Peyer's patch (tissue), 4 donors: ENCODE measurements at places on chromosomes 3 and 15.

DNA sequence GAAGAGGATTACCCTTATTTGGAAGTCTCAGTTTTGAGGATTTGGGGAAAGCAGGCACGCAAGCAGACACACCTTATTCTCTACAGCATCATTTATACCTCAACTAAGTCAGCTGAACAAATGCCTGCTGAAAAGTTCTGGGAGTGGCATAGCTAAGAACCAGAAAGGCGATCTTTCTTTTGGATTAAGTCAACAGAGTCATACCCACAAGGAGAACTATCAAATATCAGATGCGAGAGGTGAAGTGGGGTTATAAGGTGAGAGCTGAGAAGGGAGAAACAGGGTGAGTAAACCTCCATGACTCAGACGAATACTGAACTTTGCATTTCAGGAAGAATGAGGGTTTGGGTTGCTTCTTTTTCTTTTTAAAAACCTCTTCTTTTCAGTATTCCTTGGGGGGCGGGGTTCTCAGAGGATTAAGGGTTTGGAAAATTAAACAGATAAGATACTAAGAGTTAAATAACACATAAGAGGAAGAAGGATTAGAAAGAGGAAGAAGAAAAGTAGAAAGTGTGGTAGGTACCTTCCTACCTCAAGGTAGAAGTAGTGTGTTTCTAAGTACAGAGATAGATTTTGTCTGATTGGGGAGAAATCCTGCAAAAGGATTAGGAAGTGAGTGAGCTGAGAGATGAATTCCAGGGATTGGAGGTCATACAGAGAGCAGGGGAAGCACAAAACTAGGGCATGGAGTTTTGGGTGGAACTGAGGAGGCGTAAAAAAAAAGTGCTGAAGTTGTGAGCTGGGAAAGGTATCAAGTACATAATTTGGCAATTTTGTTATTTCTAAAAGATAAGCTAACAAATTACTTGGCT lies 41.3 kb upstream of the ICE2 start:
- H3K4me3 ChIP-seq = no peak overlapping the region
- H3K27me3 ChIP-seq = no peaks in the 10 kb centered on the region
- H3K4me1 ChIP-seq = no peaks in the 10 kb centered on the region
- no peaks in the 10 kb centered on the region for H3K36me3 ChIP-seq
- no peak for DNase-seq
- no peak overlapping the region for H3K27ac ChIP-seq

DNA sequence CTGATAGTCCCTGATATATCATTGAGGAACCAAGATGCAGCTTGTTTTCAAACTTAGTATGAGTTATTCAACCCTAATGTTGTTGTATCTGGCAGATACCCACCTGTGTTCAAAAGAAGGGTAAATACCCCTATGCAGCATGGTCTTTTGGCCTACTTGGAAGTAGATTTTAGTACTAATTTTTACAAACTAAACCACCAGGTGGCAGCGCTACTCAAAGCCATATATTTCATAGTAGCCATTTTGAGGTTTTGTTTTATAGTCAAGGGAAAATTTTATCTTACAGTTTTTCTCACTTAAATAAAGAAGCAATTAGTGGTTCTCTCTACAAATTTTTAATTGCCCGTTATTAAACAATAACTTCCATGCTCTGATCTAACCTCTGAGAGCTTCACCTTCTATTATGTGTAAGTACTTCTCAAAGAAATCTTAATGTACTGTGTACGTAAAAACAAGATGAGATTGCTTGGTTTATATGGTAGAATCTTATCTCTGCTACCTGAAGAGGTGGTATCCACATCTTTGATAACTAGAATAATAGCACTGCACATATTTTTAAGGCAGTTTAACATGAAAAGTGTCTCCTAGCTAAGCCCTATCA lies 31.5 kb upstream of the MLF1 start:
- H3K27ac ChIP-seq = no peak overlapping the region
- no peaks in the 10 kb centered on the region for H3K27me3 ChIP-seq
- DNase-seq = no peak
- no peaks in the 10 kb centered on the region for H3K4me1 ChIP-seq

DNA sequence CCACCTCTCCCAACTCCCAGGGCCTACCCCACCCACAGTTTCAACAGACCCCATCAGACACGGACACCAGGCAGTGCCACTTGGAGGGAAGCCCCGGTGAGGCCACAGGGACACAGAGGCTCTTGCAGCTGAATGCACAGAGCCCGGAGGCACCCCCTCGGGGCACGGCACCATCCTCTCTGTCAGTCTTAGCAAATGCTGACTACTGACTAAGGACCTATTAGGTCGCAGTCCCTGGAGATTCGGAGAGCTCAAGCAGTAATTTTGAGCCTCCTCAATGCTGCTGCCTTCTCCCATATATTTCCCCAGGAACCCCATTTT lies 79.9 kb downstream of the VGLL4 start:
- no peak for DNase-seq
- H3K27ac ChIP-seq = no peak overlapping the region
- no peaks in the 10 kb centered on the region for H3K4me1 ChIP-seq
- H3K27me3 ChIP-seq = no peaks in the 10 kb centered on the region

GRCh38 chr3:120072867-120073525 lies 21.3 kb downstream of the GSK3B start:
- no peaks in the 10 kb centered on the region for H3K36me3 ChIP-seq
- H3K27ac ChIP-seq = no peak overlapping the region
- no peaks in the 10 kb centered on the region for H3K27me3 ChIP-seq
- DNase-seq = no peak
- no peaks in the 10 kb centered on the region for H3K4me1 ChIP-seq
- no peak overlapping the region for H3K4me3 ChIP-seq

GRCh38 chr3:16239780-16240179 lies 25.0 kb downstream of the DPH3 start:
- no peaks in the 10 kb centered on the region for H3K27me3 ChIP-seq
- no peak overlapping the region for H3K27ac ChIP-seq
- no peaks in the 10 kb centered on the region for H3K4me1 ChIP-seq
- no peak for DNase-seq
- H3K36me3 ChIP-seq = no peaks in the 10 kb centered on the region

- H3K36me3 ChIP-seq = no peaks in the 10 kb centered on the region
- H3K27me3 ChIP-seq = no peaks in the 10 kb centered on the region
- DNase-seq = peak; percentile 38
- peaks cover 7% of the 10 kb centered on the region for H3K4me1 ChIP-seq
Observed at GRCh38 chr15:70439304-70439877, 324.0 kb downstream of the UACA start.

DNA sequence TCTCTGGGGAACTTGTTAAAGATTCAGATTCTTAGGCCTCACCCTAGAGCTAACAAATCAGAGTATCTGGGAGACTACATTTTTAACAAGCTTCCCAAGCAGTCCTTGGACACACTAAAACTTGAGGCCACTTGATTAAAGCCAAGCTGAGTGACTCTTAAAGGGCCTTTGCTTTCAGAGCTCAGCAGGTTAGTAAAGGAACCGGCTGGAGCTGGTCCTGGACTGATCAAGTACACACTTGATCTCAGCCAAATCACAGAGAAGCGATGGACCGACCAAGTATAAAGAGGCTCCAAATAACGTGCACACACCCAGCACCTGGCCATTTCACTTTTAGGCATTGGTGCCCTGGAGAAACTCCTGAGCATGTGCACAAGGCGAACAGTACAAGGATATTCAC lies 12.9 kb upstream of the TM6SF1 start:
- no peak for DNase-seq
- H3K27me3 ChIP-seq = no peaks in the 10 kb centered on the region
- H3K4me3 ChIP-seq = no peak overlapping the region
- no peaks in the 10 kb centered on the region for H3K4me1 ChIP-seq

DNA sequence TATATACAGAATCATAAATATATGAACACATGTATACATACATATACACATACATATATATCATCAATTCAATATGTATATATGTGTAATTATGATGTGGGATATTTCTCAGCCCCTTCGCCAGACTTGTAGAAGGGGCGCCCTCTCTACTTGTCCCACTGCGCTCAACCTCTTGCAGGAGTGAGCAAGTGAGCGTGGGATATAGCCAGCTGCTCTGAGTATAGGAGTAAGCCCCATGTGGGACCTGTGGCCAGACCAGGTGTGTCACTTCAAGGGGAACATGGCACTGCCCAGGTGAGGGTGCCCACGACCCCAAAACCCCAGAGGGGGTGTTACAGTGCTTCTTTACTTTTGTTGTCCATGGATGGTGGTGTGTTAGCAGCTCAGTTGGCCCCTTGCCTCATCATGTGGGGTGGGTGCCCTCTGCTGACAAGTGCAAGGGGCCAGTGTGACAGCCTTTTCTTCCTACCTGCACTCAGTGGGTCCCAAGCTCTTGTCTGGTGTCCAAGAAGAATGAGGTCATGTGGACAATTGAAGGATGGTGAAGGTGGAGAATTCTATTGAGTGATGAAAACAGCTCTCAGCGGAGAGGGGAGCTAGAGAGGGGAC lies 304.1 kb downstream of the UNC13C start:
- no peak for DNase-seq
- no peaks in the 10 kb centered on the region for H3K4me1 ChIP-seq
- H3K27ac ChIP-seq = no peak overlapping the region
- no peaks in the 10 kb centered on the region for H3K27me3 ChIP-seq

DNA sequence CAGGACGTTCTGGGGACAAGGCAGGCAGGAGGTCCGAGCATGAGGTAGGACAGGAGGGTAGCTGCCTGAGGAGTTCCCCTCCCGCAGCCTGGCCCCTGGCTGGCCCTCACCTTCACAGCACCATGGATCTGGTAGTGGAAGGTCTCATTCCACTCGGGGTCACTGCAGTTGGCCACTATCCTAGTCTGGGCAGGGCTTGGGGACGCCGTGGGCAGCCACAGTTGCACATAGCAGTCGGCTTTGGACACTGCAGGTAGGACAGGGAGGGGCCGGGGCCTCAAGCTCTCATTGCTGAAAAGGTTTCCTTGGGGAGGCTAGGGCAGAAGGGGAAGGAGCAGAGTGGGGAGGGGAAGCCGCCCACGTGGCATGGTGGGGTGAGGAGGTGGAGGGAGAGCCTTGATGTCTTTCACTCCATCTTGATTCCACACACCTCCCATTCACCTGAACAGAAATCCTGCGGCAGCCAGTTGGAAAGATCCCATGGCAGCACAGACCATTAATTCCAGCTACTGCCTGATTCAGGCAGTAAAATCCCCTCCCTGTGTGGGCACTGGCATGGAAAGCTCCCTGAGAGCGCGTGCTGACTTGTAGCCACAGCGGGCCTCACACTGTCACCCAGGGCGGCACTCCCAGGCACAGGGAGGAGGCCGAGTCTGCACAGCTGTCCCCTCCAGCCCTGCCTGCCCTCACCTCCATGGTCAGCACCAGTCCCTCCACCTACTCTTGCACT lies 2.1 kb downstream of the PLA2G4F start:
- no peaks in the 10 kb centered on the region for H3K27me3 ChIP-seq
- DNase-seq = peak; percentile 34
- no peak overlapping the region for H3K4me3 ChIP-seq

DNA sequence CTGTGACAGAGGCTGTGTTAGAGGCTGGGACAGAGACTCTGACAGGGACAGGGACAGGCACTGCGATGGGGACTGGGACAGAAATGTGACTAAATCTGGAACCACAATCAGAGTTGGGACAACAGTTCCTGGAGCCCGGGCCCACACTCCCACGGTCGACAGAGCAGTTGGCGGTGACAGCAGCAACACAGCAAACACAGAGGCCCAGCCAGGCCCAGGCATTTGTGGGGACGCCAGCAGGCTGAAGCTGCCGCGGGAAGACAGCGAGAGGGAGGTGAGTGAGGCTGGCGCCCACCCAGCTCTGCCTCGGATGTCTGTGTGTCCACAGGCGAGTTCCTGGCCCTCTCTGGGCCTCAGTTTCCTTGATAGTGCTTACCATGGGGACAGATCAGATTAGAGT lies 9.3 kb upstream of the HCN4 start:
- no peaks in the 10 kb centered on the region for H3K36me3 ChIP-seq
- H3K4me3 ChIP-seq = no peak overlapping the region
- no peak overlapping the region for H3K27ac ChIP-seq
- H3K27me3 ChIP-seq = no peaks in the 10 kb centered on the region
- DNase-seq = no peak

DNA sequence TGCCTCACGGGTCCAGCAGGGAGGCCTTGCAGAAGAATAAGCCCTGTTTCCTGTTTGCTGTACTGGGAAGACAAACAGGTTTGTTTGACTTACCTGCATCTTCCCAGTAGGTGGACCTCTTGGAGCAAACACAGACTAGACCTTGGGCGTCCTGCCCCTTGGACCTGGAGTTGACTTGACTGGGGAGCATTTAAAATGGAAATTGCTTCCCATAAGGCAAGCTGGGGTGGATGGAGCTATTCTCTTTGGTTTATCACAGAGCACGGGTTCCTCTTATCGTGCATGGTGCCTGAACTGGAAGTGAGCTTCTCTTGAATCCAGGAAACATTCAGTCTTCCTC lies 151.4 kb downstream of the RPLP1 start:
- no peak overlapping the region for H3K4me3 ChIP-seq
- H3K27me3 ChIP-seq = no peaks in the 10 kb centered on the region
- no peaks in the 10 kb centered on the region for H3K36me3 ChIP-seq
- H3K27ac ChIP-seq = no peak overlapping the region

GRCh38 chr15:40034186-40034946 lies 4.6 kb downstream of the SRP14 start:
- no peak overlapping the region for H3K27ac ChIP-seq
- H3K4me3 ChIP-seq = no peak overlapping the region
- no peaks in the 10 kb centered on the region for H3K27me3 ChIP-seq
- H3K36me3 ChIP-seq = no peaks in the 10 kb centered on the region
- no peak for DNase-seq

DNA sequence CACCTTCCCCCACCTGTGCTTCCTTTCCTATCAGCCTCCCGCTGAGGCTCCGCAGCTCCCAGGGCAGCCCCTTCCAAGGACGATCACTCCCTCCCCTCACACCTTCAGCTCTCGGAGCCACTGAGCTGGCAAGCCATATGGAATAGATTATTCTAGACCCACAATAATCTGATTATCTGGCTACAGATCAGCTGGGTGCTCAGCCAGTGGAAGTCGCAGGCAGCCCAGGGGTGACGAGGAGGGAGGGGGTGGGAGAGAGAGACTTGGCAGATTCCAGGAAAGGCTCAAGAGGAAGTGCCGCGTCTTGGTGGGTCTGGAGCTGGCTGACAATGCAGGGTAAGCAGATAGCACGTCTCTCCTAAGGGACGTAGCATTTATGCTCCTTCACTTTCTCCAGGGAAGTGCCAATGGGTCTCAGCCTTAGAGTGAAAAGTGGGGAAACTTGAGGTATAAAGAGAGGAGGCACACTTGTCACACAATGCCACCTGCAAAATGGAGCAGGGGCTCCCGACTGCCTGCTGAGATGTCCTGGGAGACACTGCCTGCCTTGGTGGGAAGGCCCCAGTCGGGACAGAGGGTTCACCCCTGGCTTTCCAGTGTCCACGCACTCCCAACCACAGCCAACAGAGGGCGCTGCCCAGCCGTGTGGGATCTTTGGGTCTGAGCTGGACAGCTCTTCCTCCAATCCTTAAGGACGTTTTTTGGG lies 9.4 kb upstream of the MESP1 start:
- no peak overlapping the region for H3K4me3 ChIP-seq
- H3K27ac ChIP-seq = peak overlapping the region; percentile 78
- H3K27me3 ChIP-seq = no peaks in the 10 kb centered on the region
- no peaks in the 10 kb centered on the region for H3K36me3 ChIP-seq
- DNase-seq = peak; percentile 60
